T-helper 17 cell (primary cell): ENCODE measurements at places on chromosomes 3 and 15.

DNA sequence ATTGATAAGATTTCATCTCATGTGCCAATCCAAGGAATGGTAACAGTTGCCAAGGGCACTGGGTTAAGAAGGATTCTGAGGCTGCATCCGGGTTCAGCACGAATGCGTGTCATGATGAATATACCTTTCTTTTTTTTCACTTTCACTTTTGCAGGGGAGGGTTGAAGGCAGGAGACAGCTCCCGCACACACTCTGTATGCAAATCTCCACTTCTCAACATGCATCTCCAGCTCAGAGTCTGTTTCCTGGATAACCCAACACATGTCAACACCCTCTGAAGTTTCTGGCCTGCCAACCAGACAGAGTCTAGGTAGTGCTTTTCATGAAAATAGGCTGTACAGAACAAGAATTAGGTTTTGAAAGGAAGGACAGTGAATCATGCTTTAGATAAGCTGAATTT lies 21.6 kb downstream of the B4GALT4 start:
- DNase-seq, result no peak

- no peak for DNase-seq
Measured at GRCh38 chr3:12395349-12396012, 88.8 kb upstream of the TSEN2 start.

GRCh38 chr3:139296141-139296718 lies 47.6 kb upstream of the MRPS22 start:
- DNase-seq, result no peak

DNA sequence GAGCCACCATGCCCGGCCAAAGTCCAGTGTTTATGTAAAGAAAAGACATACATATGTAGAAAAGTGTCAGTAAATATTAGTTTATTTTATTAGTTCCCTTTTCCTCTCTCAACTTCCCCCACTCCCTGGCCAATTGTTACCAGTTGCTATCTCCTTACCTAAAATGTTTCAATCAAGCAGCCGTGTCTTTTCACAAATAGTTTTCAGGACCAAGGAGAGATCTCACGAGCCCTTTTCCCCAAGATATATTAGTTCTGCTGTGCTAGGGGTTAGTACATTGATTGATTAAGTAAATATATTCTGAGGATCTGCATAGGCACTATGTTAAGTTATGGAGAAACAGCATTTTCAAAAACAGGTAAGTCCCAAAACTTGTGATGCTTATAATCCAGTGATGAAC lies 87.4 kb downstream of the ZIC4 start:
- no peak for DNase-seq

DNA sequence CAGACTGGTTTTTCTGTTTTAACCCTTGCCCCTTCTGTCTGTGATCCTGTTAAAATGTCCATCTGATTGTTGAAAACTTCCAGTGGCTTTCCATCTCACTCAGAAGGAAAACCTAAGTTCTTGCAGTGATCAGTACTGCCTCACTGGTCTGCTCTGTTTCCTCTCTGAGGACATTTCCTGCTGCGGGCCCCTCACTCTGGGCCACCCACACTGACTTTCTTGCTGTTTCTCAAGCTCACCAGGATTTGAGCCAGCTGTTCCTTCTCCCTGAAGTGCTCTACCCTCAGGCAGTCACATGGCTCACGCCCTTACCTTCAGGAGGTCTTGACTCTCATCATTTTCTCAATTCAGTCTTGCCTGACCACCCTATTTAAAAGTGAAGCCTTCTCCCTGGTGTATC lies 1.8 kb downstream of the GRK7 start:
- no peak for DNase-seq

GRCh38 chr3:29324180-29324651 lies 43.3 kb downstream of the RBMS3 start:
- DNase-seq, result no peak

- DNase-seq, result no peak
Measured at GRCh38 chr3:162441716-162442115, 945.1 kb downstream of the OTOL1 start.

GRCh38 chr3:153069598-153070510 lies 92.2 kb upstream of the RAP2B start:
- DNase-seq, result no peak

DNA sequence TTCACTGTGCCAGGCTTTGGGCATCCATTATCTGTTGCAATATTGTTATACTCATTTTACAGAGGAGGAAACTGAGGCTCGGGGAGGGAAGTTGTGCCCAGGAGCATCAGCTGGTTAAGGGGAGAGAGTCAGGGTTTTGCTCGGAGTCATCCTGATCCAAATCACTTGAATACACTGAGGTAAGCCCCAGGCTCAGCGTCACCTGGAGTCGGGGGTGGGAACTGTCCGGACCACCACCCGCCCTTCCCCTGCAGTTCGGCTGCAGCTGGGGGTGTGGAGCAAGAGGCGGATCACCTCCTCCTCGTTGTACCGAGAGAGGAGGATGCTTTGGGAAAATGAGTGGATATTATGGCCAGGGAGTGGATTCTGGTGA lies 646 bp downstream of the HRH1 start:
- no peak for DNase-seq

DNA sequence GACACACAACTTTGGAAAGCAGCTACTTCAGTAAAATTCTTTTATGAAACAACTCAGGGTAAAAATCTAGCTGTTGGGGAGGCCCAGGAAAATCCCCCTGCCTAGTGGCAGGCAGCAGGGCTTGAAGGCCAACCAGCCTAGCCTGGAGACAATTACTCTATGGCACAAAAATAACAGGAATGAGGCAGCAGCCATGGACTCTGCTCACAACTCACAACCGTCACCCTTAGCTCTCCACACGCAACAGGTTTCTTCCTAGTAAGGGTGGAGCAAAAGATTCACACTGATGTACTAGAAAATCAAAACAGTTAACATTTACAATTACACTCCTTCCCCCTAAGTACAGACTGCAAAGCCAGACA lies 530 bp upstream of the FBXL22 start:
- DNase-seq, result no peak

DNA sequence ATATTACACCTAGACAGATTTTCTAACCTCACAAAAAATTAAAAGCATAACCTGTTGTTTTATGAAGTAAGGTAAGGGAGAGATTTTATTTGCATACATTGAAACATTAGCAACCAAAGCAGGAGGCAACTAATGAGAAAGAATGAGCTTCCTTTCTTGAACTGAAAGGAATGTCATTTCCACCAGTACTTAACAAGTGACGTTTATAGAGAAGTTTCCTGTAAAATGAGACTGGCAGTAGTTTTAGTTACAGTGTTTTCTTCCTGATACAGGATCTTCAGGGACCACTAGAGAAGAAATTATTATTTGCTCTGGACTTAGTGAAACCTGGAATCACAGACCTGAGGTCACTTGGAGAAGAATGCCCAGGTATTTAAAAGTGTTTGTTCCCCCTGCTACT lies 27.4 kb upstream of the FRMD5 start:
- no peak for DNase-seq

GRCh38 chr3:72338082-72338941 lies 509.9 kb downstream of the SHQ1 start:
- DNase-seq, result no peak

- DNase-seq, result no peak
Measured at GRCh38 chr15:33638453-33638852, 327.7 kb downstream of the RYR3 start.

- no peak for DNase-seq
Measured at GRCh38 chr15:25572191-25572590, 133.4 kb upstream of the UBE3A start.

DNA sequence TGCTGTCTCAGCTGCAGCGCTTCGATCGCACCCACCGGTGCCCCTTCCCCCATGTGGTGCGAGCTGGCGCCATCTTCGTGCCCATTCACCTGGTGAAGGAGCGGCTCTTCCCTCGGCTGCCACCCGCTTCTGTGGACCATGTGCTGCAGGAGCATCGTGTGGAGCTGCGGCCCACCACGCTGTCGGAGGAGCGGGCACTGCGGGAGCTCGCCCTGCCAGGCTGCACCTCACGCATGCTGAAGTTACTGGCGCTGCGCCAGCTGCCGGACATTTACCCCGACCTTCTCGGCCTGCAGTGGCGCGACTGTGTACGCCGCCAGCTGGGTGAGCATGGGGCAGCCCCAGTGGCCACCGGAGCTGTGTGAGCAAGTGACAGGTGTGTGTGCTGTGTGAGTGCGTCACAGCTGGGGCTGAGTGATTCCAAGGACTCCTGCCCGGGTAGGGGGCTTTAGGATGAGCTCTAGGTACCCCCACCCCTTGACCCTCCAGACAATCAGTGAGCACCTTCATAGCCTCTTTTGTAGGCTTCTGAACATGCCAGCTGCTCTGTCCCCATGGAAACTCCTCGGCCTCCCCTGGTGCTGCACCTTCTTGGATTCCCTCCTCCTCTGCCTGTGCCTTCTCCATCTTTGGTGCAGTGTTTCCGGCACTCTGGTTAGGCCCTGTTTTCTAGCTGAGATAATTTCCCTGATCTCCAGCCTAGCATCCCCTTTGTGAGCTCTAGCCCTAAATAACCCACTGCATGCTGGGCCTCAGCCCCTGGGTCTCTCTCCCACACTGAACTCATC lies 7.0 kb downstream of the C15orf39 start:
- DNase-seq, result no peak

DNA sequence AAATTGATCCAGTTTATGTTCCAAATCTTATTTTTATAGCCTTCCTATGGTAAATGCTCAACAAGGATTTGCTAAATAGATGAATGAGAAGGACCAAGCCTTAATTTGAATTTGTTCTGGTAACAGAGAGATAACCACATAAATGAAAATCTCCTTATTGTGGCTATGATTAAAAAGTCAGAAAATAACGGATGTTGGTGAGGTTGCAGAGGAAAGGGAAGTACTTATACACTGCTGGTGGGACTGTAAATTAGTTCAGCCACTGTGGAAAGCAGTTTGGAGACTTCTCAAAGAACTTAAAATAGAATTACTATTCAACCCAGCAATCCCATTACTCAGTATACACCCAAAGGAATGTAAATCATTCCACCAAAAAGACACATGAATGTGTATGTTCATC lies 26.2 kb downstream of the AAGAB start:
- DNase-seq, result no peak

DNA sequence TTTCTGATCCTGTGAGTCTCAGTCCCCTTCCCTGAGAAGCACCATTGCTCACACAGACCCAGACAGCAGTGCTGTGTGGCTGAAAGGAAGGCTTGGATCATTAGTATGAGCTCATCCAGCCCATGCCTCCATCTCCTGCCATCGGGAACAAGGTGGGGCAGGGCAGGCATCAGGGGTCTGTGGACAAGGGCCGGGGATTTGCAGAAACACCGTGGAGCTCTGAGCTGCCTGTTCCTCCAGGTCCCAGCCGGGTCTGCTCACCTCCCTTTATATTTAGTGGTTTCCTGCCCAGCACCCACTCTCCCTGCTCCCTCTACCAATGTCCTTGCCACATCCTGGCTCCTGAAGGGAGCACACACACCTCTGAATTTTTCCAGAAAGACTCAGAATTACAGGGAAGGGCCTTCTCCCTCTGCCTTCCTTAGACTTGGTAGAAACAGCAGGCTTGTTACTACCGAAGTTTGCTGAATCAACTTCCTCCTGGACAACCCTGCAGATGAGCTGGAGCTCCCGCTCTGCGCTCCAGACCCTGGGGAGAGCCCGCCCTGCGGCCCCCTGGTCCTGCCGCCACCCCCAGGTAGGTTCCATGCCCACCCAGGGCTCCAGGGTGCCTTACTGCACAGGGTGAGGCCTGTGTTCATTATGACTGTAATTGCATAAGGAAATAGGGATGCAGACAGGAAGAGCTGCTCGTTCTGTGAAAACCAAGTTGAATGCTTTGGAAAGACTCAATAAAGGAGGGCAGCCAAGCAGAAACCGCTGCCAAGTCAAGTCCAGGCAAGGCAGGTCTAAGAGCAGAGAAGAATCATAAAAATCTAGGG lies 128.1 kb downstream of the NSMCE3 start:
- no peak for DNase-seq

- DNase-seq, result no peak
Measured at GRCh38 chr3:39434574-39434973, 28.1 kb downstream of the RPSA start.

DNA sequence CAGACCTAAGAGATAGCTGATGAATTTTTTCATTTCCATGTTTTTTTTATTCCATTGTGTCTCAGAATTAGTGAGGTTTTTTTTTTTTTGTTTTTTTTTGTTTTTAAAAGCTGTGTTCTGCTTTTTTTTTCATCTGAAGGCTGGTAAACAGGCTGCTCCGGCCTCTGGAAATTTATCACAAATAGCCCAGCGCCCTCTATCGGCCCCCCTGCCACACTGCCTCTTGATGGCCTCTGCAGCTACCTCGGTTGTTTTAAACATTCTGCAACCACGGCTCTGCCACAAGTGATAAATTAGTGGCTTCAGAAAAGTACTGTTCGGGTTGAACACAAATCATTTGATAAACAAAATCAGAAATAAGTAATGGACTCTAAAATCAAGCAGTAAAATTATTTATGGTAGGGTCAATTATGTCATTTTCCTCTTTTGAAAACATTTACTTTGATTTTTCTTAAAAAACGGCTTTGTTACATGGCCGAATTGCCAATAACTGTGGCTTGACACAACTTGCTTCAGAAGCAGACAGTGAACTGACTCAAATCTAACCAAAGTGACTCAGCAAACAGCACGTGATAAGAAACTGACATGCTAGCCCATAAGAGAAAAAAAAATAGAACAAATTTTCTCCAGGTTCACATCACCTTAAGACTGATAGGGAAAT lies 87.8 kb downstream of the RSL24D1 start:
- no peak for DNase-seq

GRCh38 chr3:108479224-108479623 lies 31.2 kb downstream of the MYH15 start:
- no peak for DNase-seq

DNA sequence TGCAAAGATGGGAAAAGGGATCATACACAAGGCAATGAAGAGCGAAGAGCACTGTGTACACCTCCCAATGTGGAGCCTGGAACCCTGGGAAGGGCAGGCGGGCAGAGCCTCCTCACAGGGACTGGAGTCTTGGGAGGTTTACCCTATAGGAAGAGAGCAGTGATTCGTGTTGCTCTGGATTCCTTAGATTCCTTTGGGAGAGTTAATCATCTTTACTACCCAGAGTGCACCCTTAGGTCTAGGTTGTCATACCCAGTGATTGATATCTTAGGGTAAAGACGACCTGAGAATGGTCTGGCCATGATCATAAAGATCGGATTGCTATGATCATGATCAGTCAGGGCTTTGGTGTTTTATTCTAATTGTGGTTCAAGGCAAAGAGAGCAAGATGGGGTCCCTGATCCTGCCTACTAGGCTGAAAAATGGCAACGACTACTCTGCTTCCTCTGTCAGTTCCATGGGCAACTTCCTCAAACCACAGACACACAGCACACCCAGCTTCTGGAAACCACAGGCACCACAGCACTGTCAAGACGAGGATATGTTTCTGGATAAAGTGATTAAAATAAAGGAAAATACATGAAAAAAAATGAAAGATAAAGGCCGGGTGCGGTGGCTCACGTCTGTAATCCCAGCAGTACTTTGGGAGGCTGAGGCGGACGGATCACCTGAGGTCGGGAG lies 20.4 kb upstream of the MAP6D1 start:
- no peak for DNase-seq
